ENCODE measurements at places on chromosomes 11 and 22.
A peak's percentile ranks its signal among the peaks of the same experiment; 100 is the strongest.

- DNase-seq = no peak
Observed at GRCh38 chr11:95972060-95972459, 48.2 kb upstream of the MTMR2 start.

DNA sequence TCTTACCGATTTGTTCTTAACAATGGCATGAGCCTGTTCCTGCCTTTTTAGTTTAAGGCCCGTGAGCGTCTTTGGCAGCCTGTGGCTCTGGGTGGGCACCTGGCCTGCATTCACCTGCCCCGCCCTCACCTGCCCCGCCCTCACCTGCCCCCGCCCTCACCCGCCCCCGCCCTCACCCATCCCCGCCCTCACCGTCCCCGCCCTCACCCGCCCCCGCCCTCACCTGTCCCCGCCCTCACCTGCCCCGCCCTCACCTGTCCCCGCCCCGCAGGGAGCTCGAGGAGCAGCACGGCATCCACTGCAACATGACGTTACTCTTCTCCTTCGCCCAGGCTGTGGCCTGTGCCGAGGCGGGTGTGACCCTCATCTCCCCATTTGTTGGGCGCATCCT is 14.2 kb downstream of the GATD1 start:
- DNase-seq = no peak

- no peak for DNase-seq
Observed at GRCh38 chr11:20388096-20389055, 860 bp downstream of the PRMT3 start.

DNA sequence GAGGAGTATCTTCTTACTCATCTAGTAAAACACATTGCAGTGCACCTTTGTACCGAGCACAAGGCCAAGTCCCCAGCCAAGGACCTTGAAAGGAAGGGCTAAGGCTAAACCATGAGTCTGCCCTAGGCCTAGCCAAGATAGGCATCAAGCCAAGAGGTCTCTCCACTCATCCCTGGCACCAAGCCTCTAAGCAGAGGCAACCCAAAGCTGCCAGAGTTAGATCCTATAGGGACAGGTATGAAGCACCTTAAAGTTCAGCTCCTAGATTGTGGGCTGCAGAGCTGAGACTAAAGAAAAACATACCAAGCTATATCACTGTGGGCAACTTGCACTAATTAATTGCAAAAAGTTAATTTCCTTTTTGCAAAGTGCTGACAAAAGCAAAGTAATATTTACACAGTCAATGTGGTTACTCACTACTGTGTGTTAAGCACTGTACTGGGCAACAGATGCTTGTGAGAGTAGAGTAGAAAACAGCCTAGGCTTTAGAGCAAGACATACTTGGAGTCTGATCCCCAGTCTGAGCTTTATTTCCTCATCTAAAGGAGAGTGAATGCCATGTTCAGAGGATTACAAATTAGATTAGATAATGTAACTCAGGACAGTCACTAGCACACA is 7.2 kb downstream of the COA4 start:
- no peak for DNase-seq

DNA sequence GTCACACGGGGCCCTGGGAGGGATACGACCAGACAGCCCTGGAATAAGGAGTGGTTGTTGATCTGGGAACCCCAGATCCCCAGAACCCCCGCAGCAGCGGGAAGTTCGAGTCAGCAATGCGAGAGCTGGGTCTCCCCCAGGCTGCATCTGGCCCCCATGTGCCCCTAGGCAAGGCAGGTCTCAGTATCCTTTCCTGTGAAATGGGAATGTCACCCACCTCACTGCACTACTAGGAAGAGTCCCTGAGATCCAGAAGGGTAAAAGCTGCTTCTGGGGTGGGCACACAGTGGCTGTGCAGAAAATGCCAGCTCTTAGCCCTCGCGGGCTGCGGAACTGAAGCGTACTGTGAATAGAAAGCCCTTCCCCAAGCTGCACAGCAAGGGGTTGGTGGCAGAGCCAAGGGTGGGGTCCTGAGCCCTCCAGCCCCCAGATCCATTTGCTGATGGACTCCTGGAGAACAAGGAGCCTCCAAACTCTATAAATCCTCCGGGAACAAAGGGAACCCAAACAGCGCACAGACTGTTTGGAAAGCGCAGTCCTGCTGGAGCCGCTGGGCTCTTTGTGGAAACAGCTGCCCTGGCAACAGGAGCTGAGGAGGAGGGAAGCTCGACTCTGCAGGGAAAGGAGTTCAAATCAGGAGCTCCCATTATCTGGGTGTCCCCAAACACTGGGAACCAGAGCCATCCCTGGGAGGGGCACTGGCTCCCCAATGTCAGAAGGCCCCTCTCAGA is 68.2 kb upstream of the SHISAL1 start:
- DNase-seq = no peak

DNA sequence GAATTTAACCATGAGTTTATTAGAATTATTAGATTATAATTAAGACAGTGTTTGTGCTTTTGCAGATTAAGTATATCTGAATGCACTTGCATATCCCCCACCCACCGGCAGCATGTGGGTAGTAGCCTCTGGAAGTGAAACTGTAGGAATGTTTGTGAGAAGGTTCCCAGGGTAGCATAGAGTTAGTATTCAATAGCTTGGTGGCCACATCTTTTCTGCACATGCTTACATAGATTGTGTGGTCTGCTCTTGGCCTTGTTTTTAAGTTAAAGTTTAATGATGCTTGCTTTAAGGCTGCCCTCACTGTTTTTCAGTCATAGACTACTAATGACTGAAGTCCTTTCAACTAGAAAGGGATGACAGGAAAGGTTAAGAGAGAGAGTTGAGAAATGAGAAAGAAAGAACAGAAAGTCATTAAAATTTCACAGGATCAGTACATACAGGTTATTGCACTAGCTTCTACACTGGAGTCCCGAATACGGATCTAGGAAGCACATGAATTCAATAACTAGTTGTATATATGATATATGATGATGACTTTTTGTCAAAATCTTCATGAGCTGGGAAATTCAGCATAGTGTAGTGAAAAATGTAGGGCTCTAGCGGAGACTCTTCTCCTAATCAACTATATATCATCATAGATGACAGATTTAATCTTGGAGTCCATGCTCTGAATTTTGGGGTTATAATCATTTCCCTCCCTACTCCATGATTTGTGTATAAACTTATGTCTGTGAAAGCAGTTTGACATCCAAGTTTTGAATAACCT is 137.1 kb downstream of the ARHGAP42 start:
- DNase-seq = no peak

DNA sequence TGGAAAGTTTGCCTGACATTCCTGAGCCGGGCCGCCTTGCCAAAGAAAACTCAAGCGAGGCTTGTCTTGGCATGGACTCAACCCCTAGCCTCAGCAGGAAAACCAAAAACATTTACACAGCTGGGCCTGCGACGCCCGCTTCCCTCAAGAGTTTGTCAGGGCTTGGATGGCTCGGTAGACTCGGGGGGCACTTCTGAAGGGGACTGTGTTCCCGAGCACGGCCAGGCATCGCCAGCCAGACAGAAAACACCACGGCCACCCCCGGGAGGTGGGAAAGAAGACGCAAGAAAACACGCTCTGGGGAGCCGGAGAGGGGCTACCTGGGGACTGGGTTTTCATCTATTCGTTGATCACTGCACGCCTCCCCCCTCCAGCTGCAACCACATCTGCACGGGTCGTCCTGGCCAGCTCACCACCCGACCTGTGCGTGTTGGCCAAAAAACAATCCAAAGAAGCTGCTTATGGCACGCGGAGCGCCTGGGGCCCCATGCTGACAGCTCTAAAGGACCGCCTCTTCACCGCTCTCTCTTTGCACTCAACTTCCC is 380.7 kb downstream of the MN1 start:
- DNase-seq = no peak

- no peak for DNase-seq
Observed at GRCh38 chr22:25098445-25099081, 101.1 kb upstream of the CRYBB3 start.

GRCh38 chr11:57321388-57322255 is 3.1 kb downstream of the TNKS1BP1 start:
- no peak for DNase-seq

GRCh38 chr11:34783816-34784317 is 132.3 kb downstream of the APIP start:
- DNase-seq = no peak

GRCh38 chr11:121711939-121712338 is 259.2 kb upstream of the SORL1-AS1 start:
- DNase-seq = no peak

- DNase-seq = no peak
Observed at GRCh38 chr11:122154227-122154626, 38.2 kb upstream of the BLID start.

GRCh38 chr22:44491269-44492035 is 6.6 kb downstream of the RTL6 start:
- no peak for DNase-seq

DNA sequence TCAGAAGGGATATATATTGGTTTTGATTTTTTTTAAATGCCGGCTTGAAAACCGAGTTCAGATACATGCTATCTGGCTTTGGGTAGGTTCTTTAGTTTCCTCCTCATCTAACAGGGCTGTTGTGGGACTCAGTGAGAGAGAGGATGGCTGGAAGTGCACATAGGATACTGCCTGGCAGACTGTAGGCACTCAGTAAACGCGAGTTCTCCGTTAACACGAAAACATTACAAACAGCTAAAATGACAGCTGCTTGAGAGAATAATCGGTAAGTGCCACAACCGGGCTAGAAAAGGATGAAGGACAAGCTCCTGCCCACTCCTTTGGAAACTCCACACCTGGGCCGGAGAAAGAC is 369 bp downstream of the XRRA1 start:
- no peak for DNase-seq

- DNase-seq = no peak
Observed at GRCh38 chr11:58893899-58894298, 45.4 kb upstream of the GLYATL1 start.

DNA sequence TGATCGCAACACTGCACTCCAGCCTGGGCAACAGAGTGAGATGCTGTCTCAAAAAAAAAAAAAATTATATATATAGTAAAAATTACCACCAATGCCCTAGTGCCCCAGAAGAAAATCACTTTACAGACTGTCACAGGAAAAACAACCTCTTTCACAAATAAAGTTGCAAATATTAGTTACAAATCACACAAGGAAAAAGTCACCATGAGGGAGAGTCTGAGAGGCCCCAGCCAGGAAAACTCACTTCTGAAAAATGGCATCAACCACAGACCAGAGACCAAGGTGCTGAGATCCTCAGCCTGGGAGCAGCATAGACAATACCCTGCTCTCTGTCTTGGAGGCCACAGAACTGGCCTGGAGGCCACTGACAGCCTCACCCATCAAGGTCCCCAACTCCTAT is 20.4 kb downstream of the GGT5 start:
- DNase-seq = no peak

- no peak for DNase-seq
Observed at GRCh38 chr11:67366546-67366945, 6.9 kb downstream of the CLCF1 start.

GRCh38 chr11:27875831-27876775 is 175.8 kb upstream of the BDNF start:
- no peak for DNase-seq

DNA sequence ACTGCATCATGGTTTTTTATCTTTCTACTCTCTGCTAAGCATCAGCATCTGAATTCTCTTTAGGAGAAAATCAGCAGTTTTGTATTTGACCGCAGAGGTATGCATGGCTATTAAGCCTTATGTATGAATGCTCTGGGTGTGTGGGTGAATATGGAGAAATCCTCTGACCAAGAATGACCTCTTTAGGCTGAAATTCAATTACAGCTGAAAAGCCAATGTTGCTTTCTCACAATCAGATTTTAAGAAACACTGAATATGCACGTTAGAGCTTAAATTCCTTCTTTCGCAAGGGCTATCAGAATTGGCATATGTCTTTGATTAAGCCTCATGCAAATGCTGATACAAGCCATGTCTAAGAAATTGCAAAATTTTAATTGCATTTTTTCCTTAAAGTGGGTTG is 43.2 kb downstream of the ARHGAP42 start:
- DNase-seq = no peak

DNA sequence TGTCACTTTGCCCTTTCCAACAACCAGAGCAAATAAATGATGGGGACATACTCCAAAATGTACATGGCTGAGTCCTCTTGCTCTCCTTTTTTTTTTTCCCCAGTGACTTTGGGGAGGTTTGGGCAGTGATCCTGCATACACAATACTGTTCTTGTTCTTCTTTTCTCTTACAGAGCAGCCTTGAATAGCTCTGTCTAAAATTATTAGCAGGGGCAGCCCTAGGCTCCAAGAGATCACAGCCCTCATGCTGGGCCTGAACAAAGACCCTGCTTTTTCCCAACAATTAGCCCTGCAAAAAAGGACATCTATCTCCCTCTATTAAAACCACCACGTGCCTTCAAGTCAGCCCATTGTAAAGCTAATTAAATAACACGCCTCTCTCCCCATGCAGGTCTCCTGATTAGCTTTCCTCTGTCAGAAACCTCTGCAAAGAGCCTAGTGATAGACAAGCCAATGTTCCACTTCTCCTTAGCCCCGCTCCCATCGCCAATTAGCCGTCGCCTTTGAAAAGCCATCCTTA is 54.7 kb downstream of the ETS1 start:
- no peak for DNase-seq

DNA sequence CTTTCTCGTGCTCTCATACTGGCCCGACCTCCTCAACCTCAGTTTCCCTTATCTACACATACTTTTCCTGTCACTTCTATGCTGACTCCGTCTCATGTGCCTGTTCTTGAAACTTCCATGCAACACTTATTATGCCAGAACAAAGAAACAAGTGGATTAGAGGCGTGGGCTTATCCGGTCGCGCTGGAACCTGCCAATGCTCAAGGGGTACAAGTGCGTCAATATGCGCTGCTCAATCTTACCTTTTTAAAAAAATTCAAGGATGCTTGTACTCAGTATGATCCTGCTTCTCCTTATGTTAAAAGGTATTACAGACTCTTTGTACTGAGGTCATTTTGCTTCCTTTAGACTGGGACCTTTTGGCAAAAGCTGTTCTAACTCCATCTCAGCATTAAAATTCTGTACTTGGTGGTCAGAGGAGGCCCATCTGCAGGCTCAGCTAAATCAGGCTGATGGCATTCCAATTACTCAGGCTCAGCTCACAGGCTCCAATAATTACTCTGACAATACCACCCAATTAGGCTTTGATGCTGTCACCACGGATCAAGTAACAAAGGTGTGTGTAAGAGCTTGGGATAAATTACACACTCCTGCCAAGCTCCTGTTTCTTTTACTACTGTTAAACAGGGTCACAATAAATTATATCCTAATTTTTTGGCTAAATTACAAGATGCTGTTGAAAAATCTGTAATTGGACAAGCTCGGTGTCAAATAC is 26.3 kb upstream of the ALDH3B2 start:
- DNase-seq = no peak

DNA sequence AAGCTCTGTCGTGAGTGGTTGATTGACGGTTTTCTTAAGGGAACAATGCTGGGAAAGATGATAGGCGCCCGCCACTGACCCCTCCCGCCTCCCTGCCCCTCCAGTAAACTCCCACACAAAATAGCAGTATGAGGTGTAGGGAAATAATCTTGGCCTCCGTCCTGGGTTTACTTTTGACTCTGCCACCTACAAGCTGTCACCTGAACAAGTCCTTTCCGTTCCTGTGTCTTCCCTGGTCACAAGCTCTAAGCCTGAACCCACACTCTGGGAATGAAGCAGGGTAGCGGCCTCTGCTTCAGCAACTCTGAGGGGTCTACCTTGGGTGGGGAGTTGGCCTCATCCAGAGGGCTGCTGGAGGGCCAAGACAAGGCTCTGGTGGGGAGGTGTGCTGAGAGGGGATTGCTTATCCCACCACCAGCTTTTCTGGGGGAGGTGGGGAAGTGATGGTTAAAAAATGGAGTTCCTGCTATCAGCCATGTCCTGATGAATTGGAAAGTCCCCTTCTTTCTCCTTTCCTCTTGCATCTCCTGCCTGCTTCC is 87.8 kb downstream of the CEP164 start:
- no peak for DNase-seq

GRCh38 chr22:20155330-20156041 is 4.6 kb upstream of the CCDC188 start:
- no peak for DNase-seq

- peak; percentile 65 for DNase-seq
Observed at GRCh38 chr22:41976070-41976901, 7.0 kb downstream of the SEPTIN3 start.

Measured in natural killer cell (primary cell).